Endodermal cell (in vitro differentiated cells): ENCODE measurements at places on chromosomes 3 and 15.

- peak; percentile 76 for DNase-seq
Measured at GRCh38 chr3:12286927-12287726, 1.7 kb upstream of the PPARG start.

DNA sequence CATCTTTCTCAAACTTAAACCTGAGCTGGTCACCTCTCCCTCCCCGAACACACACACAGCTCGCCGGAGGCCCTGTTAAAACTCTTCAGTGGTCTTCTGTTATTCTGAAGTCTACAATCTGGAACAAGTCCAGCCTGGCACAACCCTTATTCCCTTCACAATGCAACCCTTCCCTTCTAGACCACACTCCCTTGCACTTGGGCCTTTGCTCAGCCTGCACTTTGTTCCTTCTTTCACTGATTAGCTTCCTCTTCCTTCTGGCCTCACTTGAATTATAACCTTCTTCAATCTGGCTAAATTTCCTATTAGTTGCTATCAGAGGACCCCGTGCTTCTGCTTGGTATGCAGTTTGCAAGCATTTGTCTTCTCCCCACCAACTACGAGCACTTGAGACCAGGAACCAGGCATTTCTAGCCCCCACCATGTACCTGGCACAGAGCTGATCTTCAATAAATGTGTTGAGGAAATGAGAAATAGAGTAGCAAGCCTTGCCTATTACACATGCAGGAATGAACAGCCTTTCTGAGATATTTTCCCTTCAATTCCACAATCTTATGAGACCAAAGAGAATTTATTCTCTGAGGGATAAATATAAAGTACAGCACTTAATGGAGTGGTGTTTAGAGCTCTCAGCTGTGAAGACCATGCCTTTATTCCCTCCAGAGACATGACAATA is 663.1 kb upstream of the ADAMTS9 start:
- no peak for DNase-seq

- peak; percentile 96 for DNase-seq
Measured at GRCh38 chr15:88331291-88331690, 74.8 kb upstream of the NTRK3 start.

GRCh38 chr15:95454403-95455262 is 875.9 kb upstream of the NR2F2 start:
- DNase-seq: no peak

DNA sequence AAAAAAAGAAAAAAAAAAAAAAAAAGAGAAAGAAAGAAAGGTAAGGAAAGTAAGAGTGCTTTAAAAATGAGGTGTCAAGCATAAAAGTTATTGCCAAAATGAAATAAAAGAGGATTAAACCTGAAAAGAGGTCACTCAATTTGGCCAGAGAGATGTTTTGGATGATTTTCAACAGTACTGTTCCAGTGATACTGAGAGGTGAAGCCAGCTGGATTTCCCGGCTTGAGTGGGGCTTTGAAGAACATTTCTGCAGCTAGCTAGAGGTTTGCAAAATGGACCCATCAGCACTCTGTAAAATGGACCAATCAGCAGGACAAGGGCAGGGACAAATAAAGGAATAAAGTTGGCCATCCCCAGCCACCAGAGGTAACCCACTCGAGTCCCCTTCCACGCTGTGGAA is 128.5 kb downstream of the LSAMP start:
- DNase-seq: no peak

DNA sequence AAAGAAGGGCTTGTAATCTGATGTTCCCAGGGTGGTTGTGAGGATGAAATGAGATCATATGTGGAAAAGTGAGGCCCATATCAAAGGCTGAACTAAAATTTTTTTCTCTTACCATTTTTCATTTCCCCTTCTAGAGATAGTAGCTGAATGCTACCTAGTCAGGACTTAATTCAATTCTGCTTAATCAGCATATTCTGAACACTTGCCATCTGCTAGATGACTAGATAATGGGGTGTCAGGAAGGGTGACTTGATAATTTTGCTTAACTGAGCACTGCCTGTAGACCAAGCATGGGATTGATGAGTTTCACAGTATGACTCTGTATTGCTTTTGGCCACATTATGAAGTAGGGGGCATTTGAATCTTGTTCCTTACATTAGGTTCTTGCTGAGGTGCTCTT is 136.2 kb downstream of the CHST2 start:
- no peak for DNase-seq

GRCh38 chr3:13790376-13791197 is 89.3 kb downstream of the WNT7A start:
- DNase-seq: no peak
